ENCODE measurements at places on chromosomes 13 and 19. TPM values are rescaled to one million over a fixed set of nuclear protein-coding genes. Genes with fewer than 3 reads are reported as not detected.
A peak's percentile ranks its signal among the peaks of the same experiment; 100 is the strongest.

DNA sequence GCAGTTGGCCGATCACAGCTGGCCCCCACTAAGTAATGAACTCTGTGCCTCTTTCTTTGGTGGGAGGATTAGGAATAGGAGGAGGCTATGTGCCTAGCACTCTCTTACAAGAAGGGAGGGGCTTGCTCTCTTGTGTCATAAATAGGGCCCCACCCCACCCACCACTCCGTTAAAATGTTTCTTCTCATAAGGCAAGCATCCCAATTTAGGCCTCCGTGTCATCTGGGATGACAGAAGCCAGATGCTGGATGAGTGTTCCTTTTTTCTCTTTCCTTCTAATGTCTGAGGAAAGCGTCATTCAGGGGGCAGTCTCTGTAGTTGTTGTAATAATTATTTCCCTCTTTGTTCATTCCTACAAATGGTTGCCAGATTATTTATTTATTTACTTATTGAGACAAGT, at the start of gene LIPE:
TSS of gene LIPE (minus strand) at position 76 of the 400 bp plus-strand sequence. CDS start 239 bp downstream, outside the sequence.
- no peaks in the 10 kb centered on the region for H3K4me1 ChIP-seq
- H3K27ac ChIP-seq = no peak within 1 kb of the TSS
- H3K36me3 ChIP-seq = no peaks in the 10 kb centered on the region
- no peak within 1 kb of the TSS for H3K4me3 ChIP-seq
- no peaks in the 10 kb centered on the region for H3K27me3 ChIP-seq

DNA sequence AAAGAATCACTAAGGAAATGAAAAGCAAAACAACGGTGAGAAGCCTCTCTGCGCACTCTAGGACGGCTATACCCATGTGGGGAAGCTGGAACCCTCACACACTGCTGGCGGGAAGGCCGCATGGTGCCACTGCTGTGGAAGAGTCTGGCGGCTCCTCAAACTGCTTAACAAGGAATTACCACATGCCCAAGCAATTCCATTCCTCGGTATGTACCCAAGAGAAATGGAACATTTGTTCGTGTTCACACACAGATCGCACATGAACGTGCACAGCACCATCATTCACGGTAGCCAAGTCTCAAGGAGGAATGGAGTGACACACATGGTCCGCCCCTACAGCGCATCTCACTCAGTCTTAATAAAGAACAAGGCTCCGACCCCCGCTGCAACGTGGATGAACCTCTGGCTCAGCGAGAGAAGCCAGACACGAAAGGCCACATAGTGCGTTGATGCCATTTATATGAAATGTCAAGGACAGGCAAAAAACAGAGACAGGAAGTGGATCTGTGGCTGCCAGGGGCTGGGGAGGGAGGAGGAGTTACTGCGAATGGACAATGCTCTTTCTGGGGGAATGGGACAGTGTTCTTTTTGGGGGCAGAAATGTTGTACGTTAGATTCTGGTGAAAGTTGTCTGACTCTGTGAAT, 7.6 kb downstream of the CAPS start:
- peaks cover 6% of the 10 kb centered on the region for H3K4me1 ChIP-seq
- no peak overlapping the region for H3K27ac ChIP-seq
- no peak overlapping the region for H3K4me3 ChIP-seq
- no peaks in the 10 kb centered on the region for H3K27me3 ChIP-seq
- H3K36me3 ChIP-seq = no peaks in the 10 kb centered on the region
- no peak for DNase-seq

Gene NXNL1
- total RNA-seq = not detected

DNA sequence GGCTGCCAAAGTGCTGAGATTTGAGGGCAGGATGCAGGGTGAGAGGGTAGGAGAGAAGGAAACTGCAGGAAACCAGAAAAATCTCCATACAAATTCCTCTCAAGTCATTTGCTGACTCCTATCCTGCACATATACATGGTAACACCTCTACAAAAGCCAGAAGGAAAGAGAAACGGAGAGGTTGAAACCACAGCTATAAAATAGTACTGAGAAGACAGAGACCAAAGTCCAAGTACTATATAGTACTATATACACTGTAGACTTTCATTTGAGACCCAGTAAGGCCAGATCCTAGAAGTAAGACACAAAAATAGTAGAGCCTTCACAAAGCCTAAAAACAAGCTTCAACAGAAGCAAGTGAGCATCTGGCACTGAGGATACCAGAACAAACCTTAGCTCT, 103.1 kb downstream of the UGGT2 start:
- H3K27ac ChIP-seq = no peak overlapping the region
- H3K4me3 ChIP-seq = no peak overlapping the region
- H3K27me3 ChIP-seq = no peaks in the 10 kb centered on the region
- H3K4me1 ChIP-seq = no peaks in the 10 kb centered on the region

Gene B3GNT8
- total RNA-seq = 3.4 TPM

- H3K27ac ChIP-seq = peak overlapping the region; percentile 95
- no peaks in the 10 kb centered on the region for H3K36me3 ChIP-seq
- H3K4me1 ChIP-seq = no peaks in the 10 kb centered on the region
- H3K27me3 ChIP-seq = no peaks in the 10 kb centered on the region
Measured at GRCh38 chr19:55408533-55408872, 915 bp upstream of the UBE2S start.

- peak overlapping the region; percentile 7 for H3K27ac ChIP-seq
- no peaks in the 10 kb centered on the region for H3K4me1 ChIP-seq
- no peaks in the 10 kb centered on the region for H3K36me3 ChIP-seq
- no peak for DNase-seq
Measured at GRCh38 chr13:50692396-50692915, 151.0 kb downstream of the DLEU7 start.

- H3K27ac ChIP-seq = peak overlapping the region; percentile 62
- H3K36me3 ChIP-seq = no peaks in the 10 kb centered on the region
- H3K27me3 ChIP-seq = no peaks in the 10 kb centered on the region
- DNase-seq = no peak
- no peaks in the 10 kb centered on the region for H3K4me1 ChIP-seq
Measured at GRCh38 chr13:71291842-71292146, 575.2 kb downstream of the DACH1 start.

Gene SIGLEC5
- 0.41 TPM for total RNA-seq

- no peaks in the 10 kb centered on the region for H3K27me3 ChIP-seq
- no peaks in the 10 kb centered on the region for H3K4me1 ChIP-seq
- DNase-seq = no peak
- H3K27ac ChIP-seq = no peak overlapping the region
- H3K4me3 ChIP-seq = no peak overlapping the region
Measured at GRCh38 chr13:112815871-112816270, 126.0 kb downstream of the ATP11A start.

- H3K27me3 ChIP-seq = no peaks in the 10 kb centered on the region
- no peaks in the 10 kb centered on the region for H3K36me3 ChIP-seq
- H3K4me1 ChIP-seq = peaks cover 4% of the 10 kb centered on the region
- H3K4me3 ChIP-seq = peak overlapping the region; percentile 94
- peak overlapping the region; percentile 72 for H3K27ac ChIP-seq
- no peak for DNase-seq
Measured at GRCh38 chr19:45729800-45730290, 851 bp downstream of the FBXO46 start.

Gene RUBCNL
- total RNA-seq = 0.59 TPM

GRCh38 chr19:38514812-38515633, 81.5 kb downstream of the RYR1 start:
- H3K4me1 ChIP-seq = no peaks in the 10 kb centered on the region
- H3K4me3 ChIP-seq = no peak overlapping the region
- peak; percentile 23 for DNase-seq
- H3K27me3 ChIP-seq = no peaks in the 10 kb centered on the region

GRCh38 chr13:43390619-43391018, 367.2 kb downstream of the DNAJC15 start:
- no peaks in the 10 kb centered on the region for H3K27me3 ChIP-seq
- H3K4me1 ChIP-seq = no peaks in the 10 kb centered on the region
- H3K36me3 ChIP-seq = no peaks in the 10 kb centered on the region
- no peak overlapping the region for H3K4me3 ChIP-seq

- no peaks in the 10 kb centered on the region for H3K27me3 ChIP-seq
- no peak for DNase-seq
- peak overlapping the region; percentile 90 for H3K27ac ChIP-seq
- H3K4me3 ChIP-seq = peak overlapping the region; percentile 62
- H3K36me3 ChIP-seq = no peaks in the 10 kb centered on the region
Measured at GRCh38 chr19:11261431-11261970, 823 bp downstream of the DOCK6 start.

- peak; percentile 93 for DNase-seq
- peak within 1 kb of the TSS; percentile 91 for H3K27ac ChIP-seq
- no peaks in the 10 kb centered on the region for H3K36me3 ChIP-seq
- peaks cover 12% of the 10 kb centered on the region for H3K4me1 ChIP-seq
Measured at GRCh38 chr19:984165-984967, at the start of gene WDR18. WDR18 (plus strand) TSS chr19:984345; CDS start chr19:984354, 9 bp downstream.

DNA sequence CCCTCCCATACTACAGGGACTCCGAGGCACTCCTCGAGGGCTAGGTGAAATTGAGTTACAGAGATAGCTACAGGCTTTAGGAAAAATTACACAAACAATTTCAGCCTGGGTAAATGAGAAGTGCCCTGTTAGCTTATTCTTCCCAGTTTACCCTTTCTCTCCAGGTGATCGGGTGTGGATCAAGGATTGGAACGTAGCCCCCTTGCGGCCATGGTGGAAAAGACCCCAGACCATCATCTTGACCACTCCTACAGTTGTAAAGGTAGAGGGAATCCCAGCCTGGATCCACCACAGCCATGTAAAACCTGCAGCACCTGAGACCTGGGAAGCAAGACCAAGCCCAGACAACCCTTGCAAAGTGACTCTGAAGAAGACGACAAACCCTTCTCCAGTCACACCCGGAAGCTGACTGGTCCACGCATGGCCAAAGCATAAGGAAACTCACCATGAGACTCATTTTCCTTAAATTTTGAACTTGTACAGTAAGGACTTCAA, 600.6 kb downstream of the UQCRFS1 start:
- no peak for DNase-seq
- H3K4me1 ChIP-seq = no peaks in the 10 kb centered on the region
- H3K36me3 ChIP-seq = no peaks in the 10 kb centered on the region
- no peak overlapping the region for H3K27ac ChIP-seq
- H3K4me3 ChIP-seq = no peak overlapping the region

Gene KIR2DL3
- not detected for total RNA-seq

Gene CCDC169
- 3.2 TPM for total RNA-seq

DNA sequence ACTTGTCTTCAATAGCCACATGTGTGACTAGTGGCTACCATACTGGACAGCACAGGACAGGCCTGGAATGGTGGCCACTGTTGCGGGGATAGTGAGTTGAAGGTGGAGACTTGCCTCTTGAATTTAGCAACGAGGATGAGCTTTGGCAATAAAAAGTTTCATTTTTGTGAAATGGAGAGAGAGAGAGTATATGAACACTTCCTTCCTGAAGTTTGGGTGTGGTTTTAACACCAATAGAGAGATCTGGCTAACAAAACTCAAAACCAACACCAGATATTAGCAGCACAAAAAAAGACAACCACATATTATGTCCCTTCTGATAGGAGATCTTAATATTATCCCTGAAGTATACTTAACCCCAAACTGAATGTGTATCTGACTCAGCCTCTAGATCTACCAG, 6.3 kb upstream of the LRFN3 start:
- H3K4me1 ChIP-seq = no peaks in the 10 kb centered on the region
- no peak for DNase-seq
- no peak overlapping the region for H3K4me3 ChIP-seq
- H3K27me3 ChIP-seq = no peaks in the 10 kb centered on the region
- no peak overlapping the region for H3K27ac ChIP-seq
- H3K36me3 ChIP-seq = no peaks in the 10 kb centered on the region

GRCh38 chr19:35000647-35001501, 751 bp downstream of the GRAMD1A start:
- H3K36me3 ChIP-seq = no peaks in the 10 kb centered on the region
- peak overlapping the region; percentile 86 for H3K4me3 ChIP-seq
- H3K4me1 ChIP-seq = no peaks in the 10 kb centered on the region
- H3K27me3 ChIP-seq = no peaks in the 10 kb centered on the region
- H3K27ac ChIP-seq = peak overlapping the region; percentile 99
- DNase-seq = no peak

- no peaks in the 10 kb centered on the region for H3K27me3 ChIP-seq
- H3K27ac ChIP-seq = no peak overlapping the region
- H3K4me3 ChIP-seq = no peak overlapping the region
- H3K4me1 ChIP-seq = no peaks in the 10 kb centered on the region
- no peak for DNase-seq
Measured at GRCh38 chr13:99723878-99724277, 222.6 kb downstream of the TM9SF2 start.

Gene EDNRB
- 51.0 TPM for total RNA-seq

GRCh38 chr19:55585658-55586339, 5.2 kb upstream of the ZNF579 start:
- no peaks in the 10 kb centered on the region for H3K36me3 ChIP-seq
- peak overlapping the region; percentile 1 for H3K4me3 ChIP-seq
- H3K27ac ChIP-seq = peak overlapping the region; percentile 35
- no peaks in the 10 kb centered on the region for H3K4me1 ChIP-seq
- peak; percentile 82 for DNase-seq
- no peaks in the 10 kb centered on the region for H3K27me3 ChIP-seq

Gene CPB2
- 0.28 TPM for total RNA-seq

GRCh38 chr13:69935043-69935442, 172.6 kb upstream of the ATXN8OS start:
- no peaks in the 10 kb centered on the region for H3K36me3 ChIP-seq
- H3K4me1 ChIP-seq = no peaks in the 10 kb centered on the region
- H3K27ac ChIP-seq = no peak overlapping the region
- H3K27me3 ChIP-seq = no peaks in the 10 kb centered on the region
- H3K4me3 ChIP-seq = no peak overlapping the region

DNA sequence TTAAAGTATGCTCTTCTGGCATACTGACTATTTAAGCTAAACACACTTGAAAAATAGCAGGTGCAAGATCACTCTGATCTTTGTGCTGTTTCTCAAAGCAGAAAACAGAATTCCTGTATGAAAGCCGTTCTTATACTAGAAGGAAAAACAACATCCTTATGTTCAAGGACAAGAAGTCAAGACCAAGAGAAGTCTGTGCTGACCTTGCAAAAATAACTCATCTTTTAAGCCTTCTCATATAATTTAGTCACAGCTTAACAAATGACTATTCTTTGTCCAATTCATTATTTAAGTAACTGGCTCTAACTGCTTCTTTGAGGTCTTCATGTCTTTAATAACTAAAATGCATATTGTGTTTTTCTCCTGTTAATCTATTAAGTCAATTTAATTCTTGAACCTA, 2750.2 kb upstream of the PCDH20 start:
- no peaks in the 10 kb centered on the region for H3K27me3 ChIP-seq
- no peaks in the 10 kb centered on the region for H3K36me3 ChIP-seq
- H3K4me3 ChIP-seq = no peak overlapping the region
- no peak for DNase-seq
